ENCODE measurements at places on chromosomes 4 and X. TPM values are rescaled to one million over a fixed set of nuclear protein-coding genes. Genes with fewer than 3 reads are reported as not detected.

The GABRG1 gene
- not detected for total RNA-seq

GRCh38 chr4:29002151-29002550 lies 1718.0 kb upstream of the PCDH7 start:
- no peak for DNase-seq

The XK gene
- total RNA-seq = 2.8 TPM

GRCh38 chr4:138952411-138952810 lies 63.2 kb upstream of the NOCT start:
- no peak for DNase-seq

- DNase-seq = no peak
Observed at GRCh38 chrX:28391528-28391927, 195.7 kb upstream of the IL1RAPL1 start.

DNA sequence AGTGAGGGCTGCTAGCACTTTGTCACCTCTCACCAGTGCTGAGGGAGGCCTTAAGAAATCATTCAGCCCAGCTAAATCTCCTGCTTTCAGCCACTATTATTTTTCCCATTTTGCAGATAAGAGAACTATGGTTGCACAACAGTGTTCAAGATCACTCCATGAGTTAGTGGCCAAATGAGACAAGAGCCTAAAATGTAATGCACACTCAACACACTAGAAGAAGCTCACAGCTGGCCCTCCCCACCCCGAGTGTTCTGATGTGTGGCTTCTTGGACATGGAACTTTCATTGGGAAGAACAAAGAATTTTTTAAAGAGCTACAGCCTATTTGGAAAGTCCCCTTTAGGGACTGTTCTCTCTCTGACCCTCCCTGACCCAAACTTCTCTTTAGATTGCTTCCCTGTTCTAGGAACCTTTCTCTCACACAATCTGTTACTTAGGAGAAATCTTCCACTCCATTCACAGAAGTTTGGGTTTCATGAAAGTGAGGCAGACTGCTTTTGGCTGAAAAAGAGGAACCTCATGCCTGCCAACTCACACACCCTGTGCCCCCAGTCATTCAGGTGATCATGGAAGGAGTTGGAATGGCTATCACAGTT lies 44.0 kb upstream of the CT47C1 start:
- DNase-seq = no peak

The TEX13B gene
- total RNA-seq = not detected

- no peak for DNase-seq
Observed at GRCh38 chr4:38774181-38774955, 8.4 kb downstream of the TLR10 start.

The H2BW2 gene
- total RNA-seq = not detected

DNA sequence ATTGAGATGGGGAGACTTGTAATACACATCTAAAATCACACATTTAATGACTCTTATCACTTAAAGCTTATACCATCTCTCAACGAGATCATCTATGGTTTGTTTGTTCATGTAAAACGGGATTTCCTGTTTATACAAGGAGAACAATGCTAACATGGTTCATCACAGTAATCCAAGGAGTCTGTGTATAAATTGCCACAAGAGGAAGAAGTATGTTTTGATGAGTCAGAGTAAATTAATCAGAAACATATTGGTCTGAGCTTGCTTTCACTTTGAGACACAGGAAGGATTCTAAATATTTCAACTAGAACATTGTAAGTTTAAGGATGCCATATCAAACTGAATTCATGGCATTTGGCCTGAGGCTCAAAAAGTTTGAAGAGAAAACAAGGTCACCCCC lies 594.1 kb downstream of the GLUD2 start:
- peak; percentile 75 for DNase-seq

DNA sequence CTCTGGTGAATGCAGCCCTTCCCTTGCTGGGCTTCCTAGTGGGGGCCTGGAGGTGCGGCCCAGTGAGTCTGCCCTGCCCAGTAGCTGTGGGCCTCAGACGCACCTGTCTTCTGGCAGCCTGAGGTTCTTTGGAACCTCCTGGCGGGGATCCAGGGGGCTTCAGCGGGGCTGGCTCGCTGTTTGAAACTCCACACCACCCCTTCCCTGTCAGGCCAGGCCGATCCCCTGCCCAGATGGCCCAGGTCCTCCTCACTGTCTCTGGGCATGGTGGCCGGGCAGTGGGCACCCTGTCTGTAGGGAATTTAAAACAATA lies 10.7 kb upstream of the NKX1-1 start:
- DNase-seq = no peak

- DNase-seq = no peak
Observed at GRCh38 chr4:139416073-139416673, 37.7 kb upstream of the RAB33B start.

DNA sequence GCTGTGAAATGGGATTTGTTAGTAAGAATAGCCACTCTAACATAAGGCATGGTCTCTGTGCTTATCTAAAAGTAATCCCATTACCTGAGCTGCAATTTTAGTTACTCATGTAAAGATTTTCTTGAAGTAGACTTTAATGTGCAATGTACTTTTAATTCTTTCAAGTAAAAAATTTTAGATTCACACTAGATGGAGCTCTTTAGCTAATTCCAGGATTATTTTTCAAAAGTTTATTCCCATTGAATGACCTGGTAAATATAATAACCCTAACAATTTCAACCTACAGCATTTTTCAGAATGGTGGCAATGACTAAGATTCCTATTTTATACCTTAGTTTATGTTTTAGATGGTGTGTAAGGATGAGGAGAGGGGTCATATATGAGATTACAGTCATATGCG lies 18.1 kb downstream of the USP38 start:
- DNase-seq = no peak

The CXCR3 gene
- total RNA-seq = not detected

DNA sequence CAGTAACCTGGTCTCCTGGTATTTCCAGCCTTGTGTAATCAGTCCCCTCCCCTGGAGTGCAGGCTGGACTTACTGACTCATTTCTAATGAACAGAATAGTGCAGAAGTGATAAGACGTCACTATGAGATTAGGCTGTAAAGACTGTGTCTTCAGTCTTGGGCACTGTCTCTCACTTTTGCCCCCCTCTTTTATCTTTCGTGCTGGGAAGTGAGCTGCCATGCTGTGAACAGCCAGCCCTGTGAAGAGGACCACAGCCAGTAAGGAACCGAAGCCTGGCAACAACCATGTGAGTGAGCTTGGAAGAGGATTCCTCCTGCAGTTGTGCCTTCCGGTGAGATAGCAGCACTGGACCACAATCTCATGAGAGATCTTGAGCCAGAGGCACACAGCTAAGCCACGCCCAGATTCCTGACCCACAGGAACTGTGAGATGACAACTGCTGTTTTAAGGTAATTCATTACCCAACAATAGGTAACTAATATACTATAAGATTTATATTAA lies 67.5 kb upstream of the GPR34 start:
- DNase-seq = no peak

DNA sequence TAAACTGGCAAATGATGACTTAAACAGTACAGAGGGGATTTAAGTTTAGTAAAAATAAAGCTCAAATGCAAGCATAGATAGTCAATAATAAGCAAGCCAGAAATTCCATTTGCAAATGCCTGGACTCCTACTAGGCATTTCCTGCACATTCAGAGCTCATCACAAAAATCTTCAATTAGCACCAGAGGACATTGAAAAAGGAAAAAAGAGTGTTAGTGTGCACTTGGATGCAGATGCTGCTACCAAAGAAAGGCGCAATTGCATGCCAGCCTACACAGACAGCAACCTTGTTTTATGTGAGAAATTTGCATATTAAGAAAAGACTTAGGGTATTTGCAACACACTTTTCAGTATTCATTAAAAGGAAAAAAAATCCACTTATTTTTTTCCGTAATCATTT lies 282.1 kb downstream of the GRIA2 start:
- no peak for DNase-seq

The VEGFD gene
- total RNA-seq = not detected

DNA sequence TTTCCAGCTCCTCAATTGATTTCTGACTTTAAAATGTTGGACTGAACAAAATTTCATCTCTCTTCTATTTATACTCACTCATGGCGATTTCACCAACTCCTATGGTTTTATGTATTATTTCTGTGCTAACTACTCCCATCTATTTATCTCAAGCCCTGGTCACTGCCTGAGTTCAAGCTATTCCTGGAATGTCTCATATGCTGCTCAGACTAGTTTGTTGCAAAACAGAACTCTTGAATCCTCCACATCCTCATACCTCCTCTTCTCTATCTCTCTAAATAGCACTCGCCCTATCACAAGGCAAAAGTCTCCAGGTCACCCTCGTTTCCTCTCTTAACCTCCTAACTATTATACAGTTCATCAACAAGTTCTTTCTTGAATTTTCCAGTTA lies 19.0 kb upstream of the DDX60 start:
- DNase-seq = no peak

The APELA gene
- total RNA-seq = 24.9 TPM

DNA sequence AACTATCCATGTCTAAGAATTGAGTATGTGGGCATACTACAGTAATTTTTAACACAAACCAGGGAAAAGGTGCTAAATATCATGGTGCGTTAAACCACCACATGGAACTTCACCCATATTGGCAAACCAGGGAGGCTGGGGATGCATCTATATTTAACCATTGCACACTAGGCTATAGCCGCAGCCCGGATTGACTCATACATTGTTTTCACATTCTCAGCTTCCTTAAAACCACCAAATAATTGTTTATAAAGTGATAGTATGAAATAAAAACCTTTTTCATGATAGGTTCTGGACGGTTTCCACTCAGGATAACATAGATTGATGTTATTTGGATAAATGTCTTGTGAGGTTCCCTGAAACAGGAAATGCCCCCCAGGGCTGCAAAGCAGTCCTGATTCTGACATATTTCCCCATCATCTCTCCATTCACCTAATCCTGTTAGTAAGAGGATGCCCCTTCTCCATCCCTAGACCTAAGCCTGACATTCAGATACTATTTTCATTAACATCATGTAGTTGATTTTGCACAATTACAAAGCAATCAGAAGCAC lies 7.9 kb downstream of the COL25A1 start:
- DNase-seq = no peak

DNA sequence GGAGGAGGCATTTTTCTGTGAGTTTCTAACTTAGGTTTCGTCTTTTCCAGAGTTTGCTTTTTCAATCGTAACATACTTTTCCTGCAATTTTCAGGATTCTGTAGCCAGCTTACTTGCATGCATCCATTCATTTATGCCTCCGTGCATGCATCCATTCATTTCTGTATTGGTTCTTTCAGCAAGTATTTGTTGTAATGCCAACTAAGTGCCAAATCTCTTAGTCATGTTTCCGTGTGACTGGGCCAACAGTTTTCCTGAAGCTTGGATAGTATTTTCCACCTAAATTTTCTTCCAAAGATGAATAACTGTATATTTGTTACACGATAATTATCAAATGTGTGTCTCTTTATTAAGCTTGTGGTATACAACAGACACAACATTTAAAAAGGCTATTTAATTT lies 41.5 kb downstream of the CBLL2 start:
- peak; percentile 55 for DNase-seq

The ENPEP gene
- total RNA-seq = 12.7 TPM

DNA sequence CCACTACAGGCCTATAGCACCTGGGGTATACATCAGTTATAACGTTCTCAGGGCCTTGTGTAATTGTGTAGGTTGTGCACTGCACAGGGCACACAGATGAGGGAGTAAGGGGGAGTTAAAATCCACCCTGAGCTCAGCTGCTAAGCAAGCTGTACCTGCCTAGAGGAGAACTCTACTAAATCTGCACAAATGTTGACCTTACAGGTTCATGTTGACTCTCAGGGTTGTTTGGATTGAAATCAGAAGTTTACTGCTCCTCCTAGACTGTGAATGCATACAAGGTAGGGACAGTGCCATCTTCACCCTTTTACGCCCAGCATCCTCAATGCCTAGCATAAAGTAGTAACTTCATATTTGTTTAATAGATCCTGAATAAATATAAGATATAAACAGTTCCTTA lies 89.8 kb downstream of the SMARCA1 start:
- DNase-seq = no peak

- no peak for DNase-seq
Observed at GRCh38 chr4:115201042-115201330, 87.6 kb upstream of the NDST4 start.

The MEPE gene
- 0.24 TPM for total RNA-seq
